ENCODE measurements at places on chromosomes 2 and 18.

- no peak for DNase-seq
Measured at GRCh38 chr18:75247611-75248421, 37.2 kb downstream of the TSHZ1 start.

DNA sequence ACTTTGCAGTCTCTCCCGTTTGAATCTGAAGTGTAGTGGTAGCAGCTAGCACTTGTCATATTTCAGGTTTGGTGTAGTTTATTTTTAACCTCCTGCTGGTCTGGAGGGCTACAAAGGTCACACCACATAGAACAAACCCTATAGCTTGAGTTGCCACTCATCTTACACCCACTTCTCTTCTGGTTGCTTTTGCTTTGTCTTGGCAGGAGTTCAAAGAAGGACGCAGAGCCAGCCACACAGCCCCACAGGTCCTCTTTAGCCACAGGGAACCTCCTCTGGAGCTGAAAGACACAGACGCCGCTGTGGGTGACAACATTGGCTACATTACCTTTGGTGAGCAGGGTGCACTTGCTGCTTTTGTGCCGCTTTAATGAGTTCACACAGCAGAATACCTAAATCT is 15.6 kb upstream of the GPBAR1 start:
- DNase-seq = no peak

- no peak for DNase-seq
Measured at GRCh38 chr2:10883801-10884478, 27.8 kb upstream of the KCNF1 start.

DNA sequence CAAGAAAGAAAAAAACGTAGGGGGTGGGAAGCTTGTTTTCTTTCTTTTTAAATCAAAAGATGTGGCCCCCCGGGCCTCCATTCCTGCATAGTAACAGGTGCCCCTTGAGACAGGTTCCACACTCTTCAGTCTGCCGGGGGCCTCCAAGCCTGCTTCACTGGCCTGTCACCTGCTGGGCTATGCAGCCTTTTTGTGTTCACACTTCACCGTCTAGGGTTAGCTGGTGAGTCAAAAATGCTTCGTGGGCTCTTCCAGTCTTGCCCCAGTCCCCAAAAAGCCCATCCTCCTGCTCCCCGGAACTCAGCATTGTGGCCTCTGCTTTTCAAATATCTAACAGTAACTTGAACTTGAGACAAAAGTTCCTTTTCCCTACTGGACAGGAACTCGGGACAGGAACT is 67.9 kb downstream of the POLR1A start:
- DNase-seq = no peak

DNA sequence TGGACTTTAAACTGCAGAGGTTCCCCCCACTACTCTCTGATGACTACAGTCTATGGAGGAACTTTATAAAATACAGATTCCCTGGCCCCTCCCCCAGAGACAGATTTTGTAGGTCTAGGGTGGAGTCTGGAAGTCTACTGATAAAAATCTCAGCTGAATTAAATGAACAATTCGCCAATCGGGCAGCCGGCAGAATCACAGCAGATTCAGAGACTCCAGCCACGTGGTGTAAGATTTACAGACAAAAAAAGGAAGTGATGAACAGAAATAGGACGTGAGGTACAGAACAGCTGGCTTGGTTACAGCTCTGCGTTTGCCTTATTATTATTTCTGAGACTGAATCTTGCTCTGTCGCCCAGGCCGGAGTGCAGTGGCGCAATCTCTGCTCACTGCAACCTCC is 21.4 kb upstream of the MTA3 start:
- DNase-seq = no peak

Data from 8988T (cell line).